ENCODE measurements at places on chromosomes 1 and 21.

GRCh38 chr1:203318229-203318517 is 12.9 kb downstream of the BTG2 start:
- no peak for DNase-seq

DNA sequence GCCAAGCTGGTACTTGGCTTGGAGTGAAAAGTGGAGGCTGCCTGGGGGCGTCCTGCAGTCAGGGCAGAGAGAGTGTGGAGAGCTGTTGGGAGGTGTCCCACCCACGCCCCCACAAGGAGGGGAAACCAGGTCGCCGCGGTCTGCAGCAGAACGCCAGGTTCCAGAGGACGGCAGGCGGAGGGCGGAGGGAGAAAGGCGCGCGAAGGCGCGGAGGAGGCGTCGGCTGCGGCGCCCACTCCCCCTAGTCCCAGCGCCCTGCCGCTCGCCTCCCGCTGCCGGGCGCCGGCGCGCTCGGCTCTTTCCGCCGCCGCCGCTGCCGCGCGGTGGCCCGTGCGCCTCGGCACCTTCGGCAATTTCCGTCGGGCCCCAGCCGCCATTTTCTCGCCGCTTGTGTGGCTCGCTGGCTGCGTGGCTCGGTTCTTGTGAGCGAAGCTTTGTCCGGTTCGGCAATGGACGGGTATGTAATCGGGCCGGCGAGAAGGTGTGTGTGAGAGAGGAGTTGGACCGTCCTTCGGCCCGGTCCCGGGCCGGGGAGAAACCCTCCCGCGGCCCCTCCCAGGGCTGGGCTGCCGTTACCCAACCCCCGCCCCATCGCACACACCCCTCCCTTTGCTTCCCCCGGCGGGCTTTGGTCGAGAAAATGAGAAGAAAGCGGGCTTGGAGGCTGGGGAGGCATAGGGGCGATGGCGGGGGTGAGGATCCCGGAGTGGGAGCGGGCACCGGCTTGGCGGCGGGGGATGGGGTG is at the start of gene PTBP2:
Gene PTBP2 (plus strand): TSS at position 369 of the 745 bp plus-strand sequence. CDS start 81 bp downstream, at position 450.
- peak; percentile 78 for DNase-seq

GRCh38 chr1:230423261-230423660 is 2.9 kb downstream of the PGBD5 start:
- no peak for DNase-seq

- DNase-seq = no peak
These were observed at the start of gene CDA for GRCh38 chr1:20588634-20589225. TSS of gene CDA (plus strand) at chr1:20589097. CDS start at chr1:20589130, 33 bp downstream.

- no peak for DNase-seq
These were observed 27.5 kb upstream of the SLC44A3 start for GRCh38 chr1:94792473-94793295.

DNA sequence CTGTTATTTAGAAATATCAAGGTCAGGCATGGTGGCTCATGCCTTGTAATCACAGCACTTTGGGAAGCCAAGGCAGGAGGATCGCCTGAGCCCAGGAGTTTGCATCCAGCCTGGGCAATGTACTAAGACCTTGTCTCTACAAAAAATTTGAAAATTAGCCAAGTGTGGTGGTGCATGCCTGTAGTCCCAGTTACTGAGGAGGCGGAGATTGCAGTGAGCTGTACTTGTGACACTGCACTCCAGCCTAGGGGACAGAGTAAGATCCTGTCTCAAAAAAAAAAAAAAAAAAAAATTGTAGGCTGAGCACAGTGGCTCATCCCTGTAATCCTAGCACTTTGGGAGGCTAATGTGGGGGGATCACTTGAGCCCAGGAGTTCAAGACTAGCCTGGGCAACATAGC is 45.3 kb downstream of the PIK3CD start:
- no peak for DNase-seq

DNA sequence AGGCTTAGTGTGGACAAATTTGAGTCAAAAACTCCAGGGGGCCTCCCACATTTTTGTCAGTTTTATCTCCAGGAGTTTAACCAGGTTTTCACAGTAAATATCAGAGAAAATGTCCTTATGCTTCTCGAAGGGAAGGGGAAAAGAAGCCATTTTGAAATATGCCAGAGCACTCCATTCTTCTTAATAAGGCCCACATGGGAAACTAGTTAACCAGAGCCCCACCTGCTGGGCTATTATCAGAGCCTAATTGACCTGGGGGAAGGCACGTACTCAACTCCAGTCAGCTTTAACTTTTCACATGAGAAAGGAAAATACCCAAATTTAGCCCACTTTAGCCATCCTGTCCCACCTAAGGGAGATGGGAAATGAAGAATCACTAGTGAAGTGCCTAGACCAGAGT is 296.3 kb downstream of the PTBP2 start:
- DNase-seq = no peak

- no peak for DNase-seq
These were observed 3.6 kb upstream of the KIF2C start for GRCh38 chr1:44735992-44736391.

GRCh38 chr1:14667651-14667984 is 69.1 kb downstream of the KAZN start:
- DNase-seq = no peak

DNA sequence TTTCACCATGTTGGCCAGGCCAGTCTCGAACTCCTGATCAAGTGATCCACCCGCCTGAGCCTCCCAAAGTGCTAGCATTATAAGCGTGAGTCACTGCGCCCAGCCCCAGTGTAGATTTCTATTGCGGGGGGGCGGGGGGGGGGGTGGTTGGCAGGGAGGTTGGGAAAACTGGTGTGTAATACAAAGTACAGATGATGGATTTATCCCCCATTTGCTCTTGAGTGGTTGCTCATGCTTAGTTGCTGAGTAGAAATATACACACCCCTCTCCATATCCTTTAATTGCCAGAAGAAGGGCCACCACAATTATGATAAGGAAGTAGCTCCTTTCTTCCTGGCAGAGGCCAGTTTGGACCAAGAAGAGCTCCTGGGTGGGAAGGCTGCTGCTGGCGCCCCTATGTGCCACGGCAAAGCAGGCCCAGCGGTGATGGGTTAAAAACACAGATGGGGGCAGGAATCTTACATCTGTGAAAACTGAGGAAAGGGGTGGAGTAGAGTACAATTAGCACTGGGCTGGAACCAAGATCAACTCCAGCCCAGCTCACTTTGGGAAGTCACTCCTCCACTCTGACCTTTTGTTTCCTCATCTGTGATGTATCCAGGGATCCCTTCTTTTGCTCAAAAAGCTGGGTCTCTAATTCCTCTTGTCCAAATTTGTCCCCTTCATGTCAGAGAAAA is 55.2 kb downstream of the MRPL37 start:
- DNase-seq = no peak

GRCh38 chr1:112790920-112791722 is 76.0 kb upstream of the PPM1J start:
- DNase-seq = no peak

DNA sequence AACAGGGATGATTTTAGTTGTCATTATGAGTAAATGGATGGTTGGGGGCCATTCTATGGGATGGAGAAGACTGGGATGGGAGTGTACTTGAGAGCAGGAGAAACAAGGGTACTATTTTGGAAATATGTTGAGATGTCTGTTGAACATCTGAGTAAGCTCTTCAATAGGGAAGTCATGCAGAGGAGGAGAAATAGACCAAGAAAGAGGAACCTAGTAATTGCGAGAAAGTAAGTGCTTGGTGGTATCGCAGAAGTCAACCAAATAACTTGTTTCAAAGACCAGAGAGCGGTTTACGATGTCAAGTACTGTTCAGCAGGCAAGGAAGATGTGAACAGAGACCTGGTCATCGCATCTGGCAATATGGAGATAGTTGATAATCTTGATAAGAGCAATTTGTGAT is 22.4 kb upstream of the CHRM3 start:
- DNase-seq = no peak

- DNase-seq = no peak
These were observed 32.8 kb downstream of the ELK4 start for GRCh38 chr1:205598841-205599668.

DNA sequence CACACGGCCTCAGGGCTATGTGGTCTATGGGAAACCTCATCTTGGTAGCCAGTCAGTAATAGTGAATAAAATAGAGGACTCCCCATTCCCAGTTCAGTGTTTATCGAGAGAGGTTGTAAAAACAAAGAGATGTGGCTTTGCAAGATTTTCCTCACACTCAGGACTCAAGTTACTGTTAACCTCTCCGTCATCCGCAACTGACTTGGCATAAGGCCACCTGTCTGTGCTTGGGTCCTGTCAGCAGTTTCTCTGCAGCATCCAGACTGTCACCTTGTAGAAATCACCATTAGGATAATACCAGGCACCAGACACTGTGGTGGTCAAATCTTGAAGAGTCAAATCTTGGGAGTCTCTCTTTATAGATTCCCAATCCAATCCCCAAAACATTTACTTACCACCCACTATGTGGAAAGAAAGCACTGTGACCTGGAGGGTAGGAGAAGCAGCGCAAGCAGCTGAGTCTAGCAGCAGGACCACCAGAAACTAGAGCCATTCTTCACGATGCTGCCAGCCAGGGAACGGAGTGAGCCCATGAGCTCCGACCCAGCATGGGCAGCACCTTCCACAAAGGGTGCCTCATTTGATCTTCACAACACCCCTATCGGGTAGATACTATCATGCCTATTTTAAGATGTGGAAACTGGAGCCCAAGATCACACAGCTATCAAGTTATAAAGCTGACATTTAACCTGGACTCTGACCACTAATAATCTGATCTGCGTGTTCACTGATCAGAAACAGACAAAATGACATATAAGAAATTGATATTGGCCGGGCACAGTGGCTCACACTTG is 5.6 kb upstream of the GPR25 start:
- no peak for DNase-seq

DNA sequence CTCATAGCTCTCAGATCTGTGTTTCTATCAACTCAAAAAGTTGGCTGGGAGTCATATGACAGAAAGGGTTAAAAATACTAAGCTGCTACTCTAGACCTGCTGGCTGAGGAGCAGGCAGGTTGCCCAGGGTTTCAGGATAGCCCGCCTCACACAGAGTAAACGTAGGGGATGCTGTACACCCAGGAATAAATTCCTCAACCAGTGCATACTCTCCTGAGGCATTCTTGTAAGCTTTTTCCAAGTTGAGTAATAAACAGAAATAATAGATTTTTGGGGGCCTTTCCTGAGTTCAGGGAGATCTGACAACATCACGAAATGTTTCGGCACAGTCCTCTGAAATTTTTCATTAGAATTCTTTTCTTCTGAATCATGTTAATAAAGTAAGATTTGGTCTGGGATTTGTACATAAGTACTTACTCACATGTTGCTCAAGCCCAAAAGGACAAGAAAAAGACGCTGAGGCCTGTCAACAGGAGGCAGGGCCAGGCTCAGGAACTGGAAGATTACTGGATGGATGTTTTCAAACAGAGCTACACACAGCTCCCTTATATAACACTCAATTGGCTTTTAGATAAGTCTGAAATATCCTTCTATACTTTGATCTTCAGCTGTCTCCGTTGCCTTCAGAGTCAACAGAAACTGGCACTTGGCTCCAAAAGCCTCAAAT is 41.0 kb downstream of the TGFBR3 start:
- no peak for DNase-seq

GRCh38 chr1:200883118-200883517 is 10.3 kb downstream of the GPR25 start:
- DNase-seq = no peak

GRCh38 chr1:66364578-66365391 is 169.2 kb upstream of the SGIP1 start:
- no peak for DNase-seq

- DNase-seq = no peak
These were observed 13.1 kb downstream of the S100A10 start for GRCh38 chr1:151980287-151981177.

All from central memory CD8-positive, alpha-beta T cell (primary cell).